ENCODE measurements at places on chromosomes 5 and 9. TPM values are rescaled to one million over a fixed set of nuclear protein-coding genes. Genes with fewer than 3 reads are reported as not detected.

Gene LCN12
- 7.6 TPM for total RNA-seq

Gene ADAMTS6
- 0.47 TPM for total RNA-seq

DNA sequence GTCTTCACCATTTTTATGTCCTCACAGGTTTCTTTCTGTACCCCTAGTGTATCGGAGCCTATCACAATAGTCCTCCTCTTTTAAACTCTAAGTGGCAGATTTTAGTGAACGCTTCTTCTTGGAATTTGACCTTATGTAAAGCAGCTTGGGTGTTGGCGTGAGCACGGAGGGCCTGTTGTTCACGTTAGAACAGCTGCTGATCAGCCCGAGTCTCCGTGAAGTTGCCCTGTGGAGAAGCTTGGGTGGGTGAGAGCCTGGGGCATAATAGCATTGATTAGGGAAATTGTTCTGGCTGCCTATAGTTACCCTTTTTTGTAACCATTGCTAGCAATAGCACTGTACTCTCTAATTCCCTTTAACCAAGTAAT, 167.0 kb upstream of the OTULINL start:
- DNase-seq: no peak

DNA sequence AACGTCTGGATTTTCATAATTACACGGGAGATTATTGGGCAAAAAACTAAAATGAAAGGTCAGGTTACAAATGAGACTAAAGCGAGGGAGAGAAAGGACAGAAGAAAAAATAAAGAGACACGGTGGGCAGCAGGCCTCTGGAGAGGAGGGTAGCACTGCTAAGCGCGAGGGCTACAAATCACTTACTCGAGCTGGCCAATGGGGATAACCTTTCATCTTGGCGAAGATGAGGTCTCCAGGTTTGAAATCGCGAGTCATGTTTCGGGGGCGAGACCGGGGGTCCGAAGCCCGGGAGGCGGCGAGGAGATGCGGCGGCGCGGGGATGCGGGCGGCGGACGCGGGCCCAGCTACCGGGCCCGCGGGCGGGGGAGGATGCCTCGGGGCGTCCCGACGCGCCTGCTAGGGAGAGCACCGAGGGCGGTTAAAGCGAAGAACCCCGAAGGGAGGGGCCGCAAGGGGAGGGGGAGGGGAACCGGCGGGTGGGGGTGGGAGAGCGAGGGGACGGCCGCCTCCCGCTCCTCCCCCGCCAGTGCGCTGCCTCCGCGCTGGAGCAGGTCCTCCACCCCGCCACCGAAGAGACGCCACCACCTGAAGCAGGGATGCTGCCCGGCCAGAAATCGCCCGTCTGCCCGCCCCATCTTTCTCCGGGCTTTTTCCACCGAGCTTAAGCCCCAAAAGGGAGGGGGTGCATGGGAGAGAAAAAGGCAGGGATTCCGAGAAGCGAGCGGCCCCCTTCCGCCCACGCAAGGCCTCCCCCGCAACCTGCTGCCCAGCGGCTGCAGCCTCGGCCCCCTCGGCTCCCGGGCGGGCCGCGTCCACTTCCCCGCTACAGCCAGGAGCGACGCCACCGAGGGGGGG, 610 bp downstream of the PSIP1 start:
- peak; percentile 38 for DNase-seq

- no peak for DNase-seq
Observed at GRCh38 chr5:81140943-81141342, 92.2 kb upstream of the CKMT2 start.

GRCh38 chr9:93307468-93308157, 123.7 kb downstream of the WNK2 start:
- peak; percentile 11 for DNase-seq

Gene TAS2R1
- not detected for total RNA-seq

Gene BRINP1
- not detected for total RNA-seq

Gene MAP3K1
- 28.7 TPM for total RNA-seq

DNA sequence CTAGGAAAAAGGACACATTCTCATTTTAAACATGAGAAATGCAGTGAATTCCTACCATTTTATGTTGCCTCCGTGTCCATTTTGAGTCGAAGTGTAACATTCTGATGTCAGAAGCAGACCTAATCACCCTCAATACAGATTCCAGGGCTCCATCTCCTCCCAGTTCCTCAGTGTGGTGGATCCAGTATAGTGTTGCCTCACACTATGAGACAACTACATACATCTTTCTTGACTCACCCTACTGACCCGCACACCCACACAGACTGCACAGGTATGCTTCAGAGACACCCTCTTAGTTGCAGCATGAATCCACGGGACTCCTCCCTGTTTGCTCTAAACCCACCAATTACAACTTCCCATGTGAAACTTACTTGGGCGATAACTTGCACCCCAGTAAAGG, 564.9 kb downstream of the SEMA5A start:
- no peak for DNase-seq

DNA sequence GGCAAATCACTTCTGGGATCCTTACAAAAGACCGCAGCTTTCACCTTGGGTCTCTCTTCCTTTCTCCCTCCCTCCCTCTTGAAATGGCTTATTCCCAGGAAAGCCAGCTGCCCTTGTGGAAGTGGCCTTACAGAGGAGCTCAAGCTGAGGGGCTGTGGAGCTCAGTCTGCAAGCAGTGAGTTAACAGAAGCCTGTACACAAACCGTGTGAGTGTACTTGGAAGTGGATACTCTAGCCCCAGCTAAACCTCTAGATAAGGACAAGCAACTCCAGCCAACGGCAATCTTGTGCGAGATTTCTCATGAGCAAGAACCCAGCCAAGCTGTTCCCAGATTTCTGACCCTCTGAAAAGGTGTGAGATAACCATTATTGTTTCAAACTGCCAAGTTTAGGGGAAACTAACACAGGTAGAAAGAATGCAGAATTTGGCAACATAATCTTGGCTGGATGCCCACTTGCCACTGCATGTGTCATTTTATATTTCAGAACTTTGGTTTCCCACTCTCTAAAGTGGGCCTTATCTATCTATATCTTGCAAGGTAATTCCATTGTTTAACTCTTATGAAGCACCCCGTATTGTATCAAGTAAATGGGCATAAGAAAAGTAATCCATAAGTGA, 85.6 kb downstream of the CDH18 start:
- DNase-seq: no peak

Gene ANKRD31
- total RNA-seq: 0.16 TPM

DNA sequence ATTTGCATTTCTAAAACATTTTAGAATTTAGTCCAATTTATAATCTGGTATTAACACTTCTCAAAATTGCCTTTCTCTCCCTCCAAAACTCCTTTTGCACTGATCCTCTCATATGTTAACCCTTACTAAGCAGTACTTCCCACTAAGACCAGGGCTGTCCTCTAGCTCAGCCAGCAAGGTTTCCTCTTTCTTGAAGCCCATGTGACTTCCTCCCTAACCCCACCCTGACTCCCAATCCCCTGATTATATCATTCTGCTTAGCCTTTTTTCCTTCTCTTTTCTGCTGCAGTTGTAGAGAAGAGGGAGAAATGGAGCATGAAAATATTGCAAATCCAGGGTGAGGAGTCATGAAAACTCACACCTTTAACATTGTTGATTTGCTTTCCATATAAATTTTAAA, 241.7 kb downstream of the MCTP1 start:
- DNase-seq: no peak

GRCh38 chr9:123658792-123659191, 271.1 kb downstream of the DENND1A start:
- DNase-seq: no peak

DNA sequence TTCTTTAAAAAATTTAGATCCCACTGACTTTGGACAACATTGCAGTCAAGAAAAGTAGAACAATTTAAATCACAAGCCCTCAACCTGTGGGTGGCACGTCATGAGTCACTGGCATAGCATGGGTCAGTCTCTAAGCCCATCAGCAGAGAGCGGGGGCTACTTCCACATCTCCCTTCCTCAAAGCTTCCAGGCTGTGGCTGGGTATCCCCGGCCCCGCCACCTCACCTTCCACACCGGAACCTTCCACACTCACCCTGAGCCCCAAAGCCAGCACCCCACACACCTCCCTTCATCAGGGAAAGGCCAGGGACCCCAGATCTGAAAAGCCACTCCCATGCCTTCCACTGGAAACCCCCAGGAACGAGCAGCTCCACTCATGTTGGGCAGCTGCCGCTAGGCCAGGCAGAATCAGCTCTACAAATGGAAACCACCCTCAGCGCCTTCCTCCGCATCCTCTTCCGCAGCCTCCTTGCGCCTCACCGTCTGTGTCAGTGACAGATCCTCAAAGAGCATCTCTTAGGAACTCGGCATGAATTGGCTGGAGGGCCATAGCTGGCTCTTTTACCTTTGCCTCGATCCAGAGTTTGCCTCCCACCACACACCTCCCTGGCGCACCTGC, 156.5 kb downstream of the ERCC6L2 start:
- no peak for DNase-seq

DNA sequence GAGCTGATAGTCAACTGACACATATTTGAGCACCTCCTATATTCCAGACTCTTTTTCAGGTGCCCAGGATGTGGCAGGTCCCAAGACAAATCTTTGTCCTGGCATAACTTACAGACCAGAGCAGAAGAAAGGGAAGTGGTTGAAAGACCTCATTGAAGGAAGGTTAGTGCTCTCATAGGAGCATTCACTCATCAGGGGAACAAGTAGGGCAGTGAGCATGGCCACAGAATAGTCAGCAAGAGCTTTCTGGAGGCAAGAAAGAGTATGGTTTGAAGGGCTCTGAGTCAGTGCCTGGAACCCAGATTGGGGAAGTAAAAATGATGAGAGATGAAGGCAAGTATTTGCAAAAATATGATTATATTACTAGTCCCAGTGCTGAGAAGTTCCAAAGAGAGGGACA, 25.0 kb upstream of the ERMP1 start:
- DNase-seq: no peak

DNA sequence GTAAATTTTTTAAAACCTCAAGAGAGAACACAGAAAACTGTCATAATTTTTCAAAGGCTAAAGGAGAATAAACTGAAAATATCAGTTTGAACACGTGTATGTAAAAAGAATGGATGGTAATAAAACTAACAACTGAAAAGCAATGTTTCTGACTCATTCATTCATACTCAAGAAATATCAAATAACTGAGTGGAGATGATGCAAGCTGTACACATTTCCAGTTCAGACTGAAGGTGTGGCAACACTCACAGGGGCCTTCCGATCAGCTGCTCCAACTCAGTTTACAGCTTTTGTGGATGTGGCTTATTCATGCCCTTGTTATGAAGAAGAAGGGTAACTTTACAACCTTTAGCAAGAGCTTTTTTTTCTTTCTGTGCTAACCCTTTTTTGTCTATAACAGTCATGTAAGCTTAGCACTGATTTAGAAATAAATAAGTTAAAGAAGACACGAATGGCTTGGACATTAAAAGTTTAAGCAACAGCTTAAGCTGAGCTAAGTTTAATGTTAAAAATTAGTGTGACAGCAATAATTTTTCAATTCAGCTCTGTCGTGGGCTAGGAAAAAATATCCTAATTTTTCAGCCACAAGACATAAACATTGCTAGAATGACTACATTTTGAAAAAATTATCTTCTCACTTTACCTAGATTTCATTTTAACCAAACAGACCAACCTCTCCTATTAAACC, 453.5 kb downstream of the RAB3C start:
- no peak for DNase-seq

DNA sequence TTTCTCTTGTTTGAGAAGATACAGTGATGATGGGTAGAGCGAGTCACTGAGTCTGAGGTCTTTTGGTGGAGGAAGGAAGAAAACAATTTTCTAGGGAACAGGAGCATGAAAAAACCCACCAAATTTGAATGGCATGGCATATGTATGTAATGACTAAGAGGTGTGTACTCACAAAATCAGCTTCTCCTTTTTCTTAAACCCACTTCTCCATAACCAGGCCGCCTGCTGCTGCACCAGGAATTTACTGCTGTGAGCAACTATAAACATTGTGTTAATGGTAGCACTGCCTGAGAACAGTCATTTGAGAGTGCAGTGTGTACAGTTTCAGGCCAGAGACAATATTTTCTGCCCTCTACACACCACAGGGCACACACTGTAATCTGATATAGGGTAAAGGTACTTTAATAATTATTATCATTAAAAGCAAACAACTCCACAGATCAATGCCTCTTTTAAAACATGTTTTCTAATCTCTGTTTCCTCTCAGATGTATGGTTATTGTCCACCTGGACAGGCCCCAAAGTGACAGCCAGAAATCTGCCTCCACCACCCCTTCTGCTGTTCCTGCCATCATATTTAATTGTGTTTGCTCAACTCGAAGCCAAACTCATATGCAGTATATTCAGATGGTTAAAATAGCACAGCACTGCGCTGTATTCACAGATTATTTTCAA, 241.6 kb downstream of the KIAA0825 start:
- DNase-seq: no peak

DNA sequence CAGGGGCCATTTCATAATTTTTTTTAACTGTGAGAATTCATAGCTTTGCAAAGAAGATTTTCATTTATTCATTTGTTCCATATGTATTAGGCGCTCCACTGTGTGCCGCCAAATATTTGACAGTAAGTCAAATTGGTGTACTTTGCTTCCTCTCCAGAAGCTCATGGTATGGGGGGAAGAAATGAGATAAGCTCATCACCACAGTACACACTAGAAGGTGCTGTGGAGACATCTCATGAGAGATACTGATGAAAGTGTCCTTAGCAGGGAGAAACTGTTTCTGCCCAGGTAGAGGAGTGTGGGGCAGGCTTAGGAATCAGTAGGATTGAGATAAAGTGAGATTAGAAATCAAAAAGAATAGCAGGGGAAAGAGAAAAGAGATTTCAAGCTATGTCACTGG, 136.2 kb downstream of the CDH6 start:
- no peak for DNase-seq
